ENCODE measurements at places on chromosomes 11 and 22.

- no peak for DNase-seq
These were observed 131.8 kb downstream of the APIP start for GRCh38 chr11:34784318-34784841.

DNA sequence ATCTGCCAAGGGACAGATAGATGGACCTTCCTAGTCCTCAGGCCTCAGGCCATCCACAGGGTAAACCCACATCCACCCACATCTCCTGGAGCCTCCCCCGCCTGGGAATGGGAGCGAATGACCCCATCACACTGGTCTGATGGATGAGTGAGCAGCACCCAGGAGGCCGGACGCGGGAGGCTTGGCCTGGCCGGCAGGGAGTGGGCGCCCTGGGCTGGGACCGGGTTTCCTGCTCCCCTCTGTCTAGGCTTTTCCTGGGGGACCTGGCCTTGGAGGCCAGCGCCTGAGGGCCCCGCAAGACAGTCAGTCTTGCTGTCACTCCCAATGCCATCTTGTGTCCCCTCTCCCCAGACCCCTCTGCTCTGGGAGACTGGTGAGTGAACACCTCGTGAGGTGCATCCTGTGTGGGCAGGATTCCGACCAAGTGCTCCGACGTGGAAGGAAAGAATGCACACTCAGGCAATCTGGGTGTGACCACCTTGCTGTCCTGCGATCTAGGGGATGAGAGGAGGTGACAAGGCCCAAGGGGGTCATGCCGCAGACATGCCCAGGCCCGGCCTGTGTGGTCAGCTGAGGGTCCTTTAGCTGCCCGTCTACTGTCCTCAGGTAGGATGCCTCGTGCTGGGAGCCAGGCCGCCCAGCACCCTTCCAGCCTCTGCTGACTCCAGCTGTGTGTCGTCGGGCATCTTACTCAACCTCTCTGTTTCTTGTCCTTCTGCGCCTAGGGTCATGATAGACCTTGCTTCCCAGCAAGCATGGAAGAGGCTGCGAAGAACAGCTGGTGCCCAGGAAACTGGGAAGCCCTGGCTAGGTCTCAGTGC is 26.5 kb upstream of the WNT7B start:
- DNase-seq = no peak

DNA sequence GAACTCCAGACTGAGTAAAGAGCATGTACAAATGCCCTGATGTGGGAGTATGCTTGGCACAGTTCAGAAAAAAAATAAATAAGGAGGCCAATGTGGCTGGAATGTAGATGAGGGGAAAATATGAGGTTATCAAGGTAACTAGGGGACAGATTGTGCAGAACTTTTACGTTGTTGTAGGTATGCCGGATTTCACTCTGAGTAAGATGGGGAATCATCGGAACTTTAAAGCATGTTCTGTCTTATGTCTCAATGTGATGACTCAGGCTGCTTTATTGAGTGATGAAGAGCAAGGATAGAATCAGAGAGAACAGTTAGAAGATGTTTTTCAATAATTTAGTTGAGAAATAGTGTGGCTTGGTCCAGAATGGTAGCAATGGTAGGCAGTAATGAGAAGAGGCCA is 130.4 kb downstream of the C11orf87 start:
- no peak for DNase-seq

DNA sequence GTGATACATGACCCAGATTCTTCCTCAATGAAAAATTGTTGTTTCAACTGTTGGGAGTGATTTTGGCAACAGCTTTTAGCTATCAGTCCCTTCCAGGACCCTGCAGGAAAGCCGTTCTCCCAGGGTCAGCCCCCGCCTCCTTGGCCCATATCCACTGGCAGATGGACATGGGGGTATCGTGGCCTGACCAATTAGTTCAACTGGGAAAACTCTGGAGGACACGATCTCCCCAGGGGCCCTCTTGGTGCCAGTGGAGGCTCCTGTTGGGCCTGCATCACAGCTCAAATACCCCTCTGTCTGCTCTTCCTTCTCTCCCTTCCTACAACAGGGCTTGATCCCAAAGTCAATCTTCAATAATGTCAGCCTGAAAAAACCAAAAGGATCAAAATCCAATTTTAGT is 272.5 kb upstream of the B3GAT1 start:
- no peak for DNase-seq

DNA sequence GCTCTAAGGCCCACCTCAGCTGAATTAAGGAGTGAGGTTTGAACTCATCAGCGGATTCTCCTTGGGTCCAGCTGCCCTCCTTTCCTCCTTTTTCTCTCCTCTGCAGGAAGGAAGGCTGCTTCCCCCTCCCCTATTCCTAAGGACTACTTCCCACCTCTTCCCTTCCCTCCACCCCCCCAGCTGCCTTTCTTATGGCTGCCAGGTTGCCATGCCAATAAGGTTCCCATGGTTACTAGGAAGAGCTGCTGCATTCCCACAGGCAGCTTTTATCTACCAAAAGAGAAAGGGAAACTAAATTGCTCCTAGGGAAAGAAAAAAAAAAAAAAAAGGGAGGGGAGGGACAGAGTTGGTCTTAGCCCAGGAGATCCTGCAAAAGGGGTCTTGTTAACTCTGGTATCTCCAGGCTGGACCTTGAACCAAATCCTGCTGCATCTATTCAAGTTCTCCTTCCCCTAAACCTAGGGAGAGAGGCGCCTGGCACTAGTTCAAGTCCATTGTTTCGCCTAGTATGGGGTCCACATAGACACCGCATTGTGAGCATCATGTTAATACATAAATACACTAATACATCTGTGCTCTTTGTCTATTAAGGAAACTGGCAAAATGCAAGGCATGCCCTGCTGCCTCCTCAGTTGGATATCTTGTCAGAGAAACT is 21.2 kb upstream of the FEZ1 start:
- no peak for DNase-seq

DNA sequence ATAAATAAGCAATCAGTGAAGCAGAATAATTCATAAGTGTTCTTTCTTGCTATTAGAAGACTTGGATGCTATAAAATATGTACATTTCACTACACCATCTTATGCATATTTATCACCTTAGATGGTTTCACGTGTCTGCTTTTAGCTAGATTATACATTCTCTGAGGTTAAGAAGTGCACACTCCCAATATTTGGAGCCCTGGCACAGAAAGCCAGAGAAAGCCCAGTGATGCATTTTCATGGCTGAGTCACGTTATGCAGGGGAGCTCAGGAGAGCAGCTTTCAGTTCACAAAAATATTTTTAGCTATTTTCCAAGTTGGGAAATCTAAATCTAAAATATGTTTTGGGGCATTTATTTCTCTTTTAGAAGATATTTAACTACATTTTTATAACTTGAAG is 5.1 kb upstream of the TP53AIP1 start:
- no peak for DNase-seq

GRCh38 chr11:125945011-125945796 is 640 bp upstream of the VSIG10L2 start:
- DNase-seq = peak; percentile 9

DNA sequence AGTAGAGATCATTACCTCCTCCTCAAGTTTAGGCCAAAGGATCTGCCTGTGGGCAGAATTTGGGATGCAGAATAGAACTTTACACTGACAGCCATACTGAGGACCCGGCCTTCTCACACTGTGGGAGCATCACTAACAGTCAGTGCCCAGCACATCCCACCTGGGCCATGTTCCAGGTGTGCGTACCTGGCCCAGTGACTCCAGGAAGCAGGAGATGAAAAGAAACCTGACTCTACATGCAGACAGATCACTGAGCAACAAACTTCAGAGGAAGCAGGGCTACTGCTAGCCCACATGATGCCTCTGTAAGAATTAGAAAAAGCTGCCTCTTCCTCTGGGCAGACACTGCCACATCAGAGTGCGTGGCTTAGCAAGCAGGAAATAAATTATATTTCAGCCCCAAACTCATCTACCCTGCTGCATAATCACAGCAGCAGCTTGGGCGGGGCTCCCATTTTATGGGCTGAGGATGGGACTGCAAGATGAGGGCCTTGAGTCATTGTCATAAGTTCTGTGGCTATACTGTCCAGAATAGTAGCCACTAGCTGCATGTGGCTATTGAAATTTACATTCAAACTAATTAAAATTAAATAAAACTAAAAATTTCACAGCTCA is 6.0 kb upstream of the LMO2 start:
- no peak for DNase-seq

GRCh38 chr11:68012843-68013610 is 2.9 kb downstream of the ALDH3B1 start:
- no peak for DNase-seq

- DNase-seq = no peak
These were observed 40.3 kb downstream of the TPBGL start for GRCh38 chr11:75280770-75281468.

Data from NCI-H1436 (cell line).